Naive thymus-derived CD4-positive, alpha-beta T cell (primary cell): ENCODE measurements at places on chromosomes 16 and 17. TPM values are rescaled to one million over a fixed set of nuclear protein-coding genes. Genes with fewer than 3 reads are reported as not detected.

- no peaks in the 10 kb centered on the region for H3K27me3 ChIP-seq
- no peaks in the 10 kb centered on the region for H3K4me1 ChIP-seq
- H3K27ac ChIP-seq: no peak overlapping the region
- H3K4me3 ChIP-seq: no peak overlapping the region
- no peak for DNase-seq
- no peaks in the 10 kb centered on the region for H3K36me3 ChIP-seq
Observed at GRCh38 chr17:45679426-45679825, 104.7 kb upstream of the CRHR1 start.

- no peaks in the 10 kb centered on the region for H3K4me1 ChIP-seq
- no peak overlapping the region for H3K4me3 ChIP-seq
- H3K27ac ChIP-seq: no peak overlapping the region
- no peak for DNase-seq
- H3K36me3 ChIP-seq: no peaks in the 10 kb centered on the region
Observed at GRCh38 chr16:49696414-49697101, 159.4 kb downstream of the ZNF423 start.

- no peak for DNase-seq
- no peak overlapping the region for H3K27ac ChIP-seq
- H3K4me1 ChIP-seq: no peaks in the 10 kb centered on the region
- no peak overlapping the region for H3K4me3 ChIP-seq
- no peaks in the 10 kb centered on the region for H3K36me3 ChIP-seq
Observed at GRCh38 chr16:4780235-4780634, 7.9 kb downstream of the SEPTIN12 start.

Gene YPEL2
- total RNA-seq: 38.4 TPM
